ENCODE measurements at places on chromosomes 2 and 18.

- DNase-seq: no peak
Measured at GRCh38 chr2:117770730-117771129, 43.8 kb upstream of the DDX18 start.

DNA sequence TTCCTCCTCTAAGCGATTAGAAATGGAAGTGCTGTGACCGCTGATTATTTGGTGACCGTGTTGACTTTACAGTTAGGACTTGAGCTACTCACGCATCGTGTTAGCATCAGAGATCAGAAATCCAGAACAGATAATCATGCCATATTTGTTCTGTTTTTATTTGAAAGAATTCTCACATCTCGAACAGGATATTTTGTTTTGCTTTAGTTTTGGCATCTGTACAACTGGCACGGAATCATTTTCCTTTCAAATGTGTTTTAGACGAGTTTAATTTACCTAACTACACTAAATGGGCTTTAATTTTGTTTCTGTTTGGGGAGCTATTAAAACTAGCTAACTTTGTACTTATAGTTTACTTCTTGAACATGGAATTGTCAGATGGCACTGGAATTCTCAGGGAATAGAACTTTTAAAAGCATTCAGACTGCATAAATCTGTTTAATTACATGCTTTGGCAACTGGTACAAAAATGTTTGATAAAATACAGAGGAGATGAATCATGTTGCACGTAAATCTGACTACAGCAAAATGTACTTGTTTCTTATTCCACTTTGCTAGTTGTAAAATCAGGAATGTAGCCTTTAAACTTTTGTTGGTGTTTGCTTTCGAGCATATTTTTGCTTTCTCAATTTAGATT is 1.4 kb downstream of the ITPRID2 start:
- DNase-seq: no peak

DNA sequence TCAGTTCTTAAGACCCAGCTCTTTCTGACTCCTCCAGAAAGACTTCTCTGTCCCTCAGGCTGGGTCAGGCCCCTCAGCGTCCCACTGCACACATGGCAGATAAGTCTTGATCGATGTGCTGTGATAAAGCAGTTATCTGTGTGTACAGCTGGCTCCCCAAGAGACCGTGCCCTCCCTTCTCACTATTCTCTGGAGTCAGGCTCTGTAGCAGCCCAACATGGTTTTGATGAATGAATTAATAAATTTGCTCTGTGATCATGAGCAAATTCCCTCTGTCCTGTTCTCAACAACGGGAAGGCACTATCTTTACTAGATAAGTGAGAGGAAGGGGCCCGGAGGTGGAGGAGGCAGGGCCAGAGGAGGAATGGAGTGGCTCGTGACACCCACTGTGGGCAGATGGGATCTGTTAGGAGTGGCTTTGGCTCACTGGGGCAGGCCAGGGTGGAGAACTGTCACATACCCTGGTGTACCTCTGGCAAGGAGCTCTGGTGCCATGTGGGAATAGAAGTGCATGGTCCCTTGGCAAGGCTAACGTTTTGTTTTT is 48.3 kb downstream of the ZFP36L2 start:
- no peak for DNase-seq

DNA sequence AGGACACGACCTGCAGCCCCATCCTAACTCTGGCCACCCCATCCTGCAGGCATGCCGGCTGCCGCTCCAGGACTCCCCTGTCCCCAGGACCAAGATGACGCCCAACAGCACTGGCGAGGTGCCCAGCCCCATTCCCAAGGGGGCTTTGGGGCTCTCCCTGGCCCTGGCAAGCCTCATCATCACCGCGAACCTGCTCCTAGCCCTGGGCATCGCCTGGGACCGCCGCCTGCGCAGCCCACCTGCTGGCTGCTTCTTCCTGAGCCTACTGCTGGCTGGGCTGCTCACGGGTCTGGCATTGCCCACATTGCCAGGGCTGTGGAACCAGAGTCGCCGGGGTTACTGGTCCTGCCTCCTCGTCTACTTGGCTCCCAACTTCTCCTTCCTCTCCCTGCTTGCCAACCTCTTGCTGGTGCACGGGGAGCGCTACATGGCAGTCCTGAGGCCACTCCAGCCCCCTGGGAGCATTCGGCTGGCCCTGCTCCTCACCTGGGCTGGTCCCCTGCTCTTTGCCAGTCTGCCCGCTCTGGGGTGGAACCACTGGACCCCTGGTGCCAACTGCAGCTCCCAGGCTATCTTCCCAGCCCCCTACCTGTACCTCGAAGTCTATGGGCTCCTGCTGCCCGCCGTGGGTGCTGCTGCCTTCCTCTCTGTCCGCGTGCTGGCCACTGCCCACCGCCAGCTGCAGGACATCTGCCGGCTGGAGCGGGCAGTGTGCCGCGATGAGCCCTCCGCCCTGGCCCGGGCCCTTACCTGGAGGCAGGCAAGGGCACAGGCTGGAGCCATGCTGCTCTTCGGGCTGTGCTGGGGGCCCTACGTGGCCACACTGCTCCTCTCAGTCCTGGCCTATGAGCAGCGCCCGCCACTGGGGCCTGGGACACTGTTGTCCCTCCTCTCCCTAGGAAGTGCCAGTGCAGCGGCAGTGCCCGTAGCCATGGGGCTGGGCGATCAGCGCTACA is 2.1 kb downstream of the GPBAR1 start:
- DNase-seq: no peak
